Stimulated activated CD4-positive, alpha-beta T cell treated with anti-CD3 and anti-CD28 coated beads, TNF-alpha, amount 100 ng/mL, for 24 hours (primary cell): ENCODE measurements at places on chromosomes 3 and 15.

DNA sequence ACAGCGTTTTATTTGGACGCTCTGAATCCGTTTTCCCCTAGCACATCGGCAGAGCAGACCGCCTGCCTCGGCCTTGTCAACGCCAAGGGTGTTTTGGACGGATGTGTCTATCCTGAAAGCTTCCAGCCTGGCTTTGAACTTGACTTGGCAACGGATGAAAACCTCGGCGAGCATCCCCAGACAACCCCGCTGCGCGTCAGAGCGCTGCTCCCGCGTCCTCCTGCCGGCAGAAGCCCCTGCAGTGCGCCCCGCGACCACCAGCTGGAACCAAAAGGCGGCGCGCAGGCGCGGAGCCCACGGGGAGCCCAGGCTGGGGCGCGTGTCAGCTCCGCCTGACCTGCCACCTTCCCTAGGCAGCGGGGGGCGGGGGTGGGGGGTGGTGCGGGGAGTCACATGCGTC lies 26.2 kb upstream of the ARL8B start:
- no peak for DNase-seq

DNA sequence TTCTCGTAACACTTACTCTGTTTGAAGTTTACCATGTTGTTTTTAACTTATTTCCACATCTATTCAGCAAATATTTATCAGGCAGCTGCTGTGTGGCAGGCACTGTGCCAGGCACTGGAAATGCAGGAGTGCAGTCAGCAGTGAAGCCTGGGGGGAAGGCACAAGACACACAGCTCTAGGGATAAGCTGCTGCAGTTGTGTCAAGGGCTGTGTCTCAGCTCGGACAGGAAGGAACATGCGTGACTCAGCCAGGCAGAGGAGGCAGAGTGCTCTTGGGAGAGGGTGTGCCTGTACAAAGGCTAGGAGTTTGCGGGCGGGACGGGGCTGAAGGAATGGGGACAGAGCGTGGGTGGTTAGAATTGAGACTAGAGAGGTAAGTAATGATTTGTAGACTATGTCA lies 24.7 kb downstream of the LYSMD4 start:
- DNase-seq: no peak

DNA sequence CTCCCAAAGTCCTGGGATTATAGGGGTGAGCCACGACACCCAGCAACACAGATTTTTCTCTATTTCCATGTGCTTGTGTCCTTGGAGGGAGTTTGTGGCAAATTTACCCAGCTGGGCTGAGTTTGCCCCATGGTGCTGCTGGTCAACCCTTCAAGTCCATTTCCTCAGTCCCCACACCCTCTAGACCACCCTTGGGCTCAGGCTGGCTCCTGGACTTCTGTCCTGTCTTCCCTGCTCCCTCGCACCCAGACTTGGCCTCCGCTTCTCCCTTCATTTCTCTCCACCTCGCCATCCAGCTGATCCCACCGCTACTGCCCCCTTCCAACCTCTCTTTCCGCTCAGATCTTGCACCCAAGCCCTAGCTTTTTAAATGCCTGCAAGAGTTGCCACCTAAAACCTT lies 7.3 kb upstream of the RHOV start:
- no peak for DNase-seq

DNA sequence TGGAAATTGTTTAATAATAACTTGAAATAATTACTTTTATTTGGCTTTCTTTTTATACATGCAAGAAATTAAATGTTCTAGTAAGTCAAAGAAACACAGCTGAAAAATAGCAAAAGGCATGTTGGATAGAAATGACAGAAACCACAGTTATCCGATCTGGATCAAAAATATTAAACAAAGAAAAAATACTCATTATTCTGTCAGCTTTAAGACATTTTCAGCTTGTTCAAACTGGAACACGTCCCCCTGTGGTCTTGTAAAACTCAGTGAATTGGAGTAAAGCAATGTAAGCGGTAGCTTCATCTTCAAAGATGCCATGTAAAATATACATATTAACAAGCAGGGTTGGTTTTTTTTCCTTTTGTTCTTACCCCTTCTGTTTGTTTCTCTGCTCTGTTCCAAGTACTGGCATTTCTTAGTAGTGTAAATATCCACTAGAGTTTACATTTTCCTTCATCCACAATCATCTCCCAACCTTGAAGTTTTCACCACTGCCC lies 223.4 kb downstream of the IGSF11 start:
- DNase-seq: no peak

DNA sequence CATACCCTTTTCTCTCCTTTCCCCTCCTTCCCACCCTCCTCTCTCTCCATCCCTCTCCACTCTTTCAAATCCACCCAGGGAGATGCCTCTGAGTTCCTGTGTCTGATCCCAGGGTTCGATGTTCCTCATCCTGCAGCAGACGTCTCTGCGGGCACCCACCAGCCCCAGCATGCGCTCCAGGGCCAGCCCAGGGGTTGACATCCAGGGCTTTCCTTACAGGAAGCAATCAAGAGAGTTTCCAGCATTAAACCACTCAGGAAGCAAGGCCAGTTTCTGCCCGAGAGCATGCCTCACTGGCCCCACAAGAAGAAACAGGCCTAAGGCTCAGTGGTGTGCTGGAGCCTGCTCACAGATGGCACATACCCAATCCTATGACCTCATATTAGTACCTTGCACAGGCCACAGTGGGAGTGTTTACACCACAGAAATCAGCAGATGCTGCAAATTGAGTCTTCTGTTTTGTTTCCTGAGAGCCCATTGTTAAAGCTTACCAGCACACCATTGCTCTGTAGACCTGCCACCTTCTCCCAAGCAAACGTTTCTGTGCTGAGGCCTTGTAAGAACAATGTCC lies 13.2 kb downstream of the SLC6A1 start:
- no peak for DNase-seq
